ENCODE measurements at places on chromosomes 16 and 17.

DNA sequence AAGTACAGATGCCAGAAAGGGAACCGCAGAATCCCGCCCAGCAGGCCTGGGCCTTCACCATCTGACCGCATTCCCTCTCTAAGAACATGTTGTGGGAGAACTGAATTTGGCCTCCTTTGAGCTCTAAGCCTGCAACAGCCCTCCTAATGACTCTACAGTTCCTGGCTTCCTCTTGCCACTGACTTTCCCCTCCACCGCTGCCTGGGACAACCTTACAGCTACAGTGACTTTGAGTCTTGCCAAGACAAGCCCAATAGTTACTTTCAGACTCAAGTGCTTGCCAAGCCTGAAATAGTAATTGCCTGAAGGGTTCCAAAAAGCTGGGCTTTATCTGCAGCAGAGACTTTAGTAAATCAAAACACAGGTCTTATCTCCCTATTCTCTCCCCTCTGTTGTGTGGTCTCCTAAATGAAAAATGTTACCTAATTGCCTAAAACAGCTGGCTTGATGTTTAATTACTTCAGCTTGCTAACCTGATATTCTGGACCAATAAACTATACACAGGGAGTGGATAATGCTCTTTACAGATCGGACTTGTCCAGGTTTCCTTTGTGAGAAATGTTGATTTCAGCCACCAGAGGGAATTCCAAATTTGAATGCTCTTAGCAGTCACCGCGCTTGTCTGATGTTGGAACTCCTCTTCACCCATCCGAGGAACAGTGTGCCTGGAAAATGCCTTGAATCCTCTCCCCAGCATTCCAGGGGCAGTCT lies 85.1 kb upstream of the TBX2 start:
- DNase-seq = no peak

GRCh38 chr17:31394544-31394943 lies 3.1 kb downstream of the RAB11FIP4 start:
- DNase-seq = peak; percentile 71

DNA sequence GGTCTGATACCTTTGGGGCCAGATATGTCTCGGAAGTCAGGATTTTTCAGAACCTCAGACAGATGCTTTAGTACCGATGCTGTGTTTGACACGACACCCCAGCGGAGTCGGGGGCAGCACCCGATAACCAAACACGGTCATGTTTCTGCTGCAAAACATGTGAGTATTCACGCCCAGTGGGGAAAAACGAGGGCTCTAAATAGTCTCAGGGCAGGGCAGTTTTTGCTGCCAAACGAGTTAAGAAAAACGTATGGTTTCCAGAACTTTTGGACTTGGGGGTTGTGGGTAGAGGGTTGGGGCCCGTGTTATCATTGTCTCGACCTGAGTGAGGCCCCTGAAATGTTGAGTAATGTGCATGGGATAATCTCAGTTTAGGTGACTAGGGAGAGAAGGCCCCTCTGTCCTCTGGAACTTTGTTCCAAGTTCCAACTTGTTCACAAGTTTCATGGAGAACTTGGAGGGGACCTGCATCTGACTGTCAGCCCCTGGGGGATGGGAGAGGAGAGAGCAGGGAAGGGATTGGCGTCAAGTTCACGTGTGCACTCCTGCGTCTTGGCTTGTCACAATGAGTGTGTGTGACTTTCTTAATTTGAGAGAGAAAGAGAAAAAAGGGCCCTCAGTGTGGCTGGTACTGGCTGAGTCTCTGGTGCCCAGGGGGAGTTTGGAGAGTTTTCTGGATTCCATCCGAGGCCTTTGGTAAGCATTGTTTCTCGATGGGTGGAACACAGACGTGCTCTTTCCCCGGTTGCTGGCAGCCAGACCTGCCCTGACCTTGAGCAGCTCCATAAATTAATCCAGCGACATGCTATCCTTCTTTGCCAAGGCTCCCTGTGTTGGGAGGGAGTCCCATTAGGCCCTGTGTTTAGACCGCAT lies 83.9 kb upstream of the CIBAR2 start:
- DNase-seq = no peak

DNA sequence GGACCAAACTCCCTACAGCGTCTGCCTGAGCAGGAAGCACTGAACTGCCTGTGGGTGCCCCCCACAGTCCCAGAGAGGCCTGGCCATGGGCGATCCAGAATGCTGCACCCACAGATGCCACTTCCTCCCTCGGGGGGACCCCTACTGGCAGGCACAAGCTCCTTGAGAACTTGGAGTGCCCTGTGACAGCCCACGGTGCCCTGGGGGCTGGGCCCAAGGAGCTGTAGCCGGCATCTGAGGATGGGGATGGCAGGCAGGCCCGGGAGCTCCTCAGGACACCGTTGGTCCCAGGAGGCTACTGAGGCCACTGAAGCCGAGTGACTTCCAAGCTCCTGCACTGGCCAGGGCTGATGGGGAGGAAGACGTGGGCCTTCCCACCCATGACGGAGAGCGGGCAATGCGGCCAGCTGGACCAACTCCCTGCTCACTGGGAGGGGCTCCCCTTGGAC lies 15.1 kb upstream of the RASD1 start:
- DNase-seq = no peak

DNA sequence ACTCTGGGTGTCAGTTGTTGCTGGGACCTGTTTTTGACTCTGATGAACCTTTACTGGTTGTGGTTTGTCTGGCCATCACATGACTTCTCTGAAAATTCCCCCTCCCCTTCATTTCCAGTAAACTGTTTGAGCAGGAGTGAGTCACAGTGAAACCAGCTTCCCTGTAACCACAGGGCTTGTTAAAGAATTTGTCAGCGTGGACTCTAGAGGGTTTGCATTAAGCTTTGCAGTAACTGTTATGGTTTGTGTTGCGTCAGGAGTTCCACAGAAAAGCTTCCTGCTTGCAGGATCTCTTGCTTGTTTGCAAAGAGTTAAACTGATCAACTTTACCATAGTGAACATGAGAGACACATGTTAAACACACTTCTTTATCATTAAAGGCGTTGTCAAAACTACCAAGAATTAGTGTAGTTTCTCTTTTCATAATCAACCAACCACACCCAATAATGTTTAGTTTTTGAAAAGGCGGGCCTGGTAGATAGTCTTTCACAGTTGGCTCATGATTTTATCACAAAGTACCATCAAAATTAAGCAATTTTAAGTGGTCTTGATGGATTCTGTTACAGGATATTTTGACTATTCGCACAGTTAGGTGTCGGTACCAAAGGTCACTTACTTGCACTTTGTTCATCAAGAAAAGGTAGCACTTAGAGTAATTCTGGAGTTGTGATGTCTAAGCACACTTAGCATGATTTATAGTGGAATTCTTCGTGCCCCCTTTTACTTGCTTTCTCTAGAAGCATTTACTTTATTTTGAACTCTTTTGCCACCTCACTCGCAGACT lies 79.3 kb downstream of the VMP1 start:
- DNase-seq = peak; percentile 75

DNA sequence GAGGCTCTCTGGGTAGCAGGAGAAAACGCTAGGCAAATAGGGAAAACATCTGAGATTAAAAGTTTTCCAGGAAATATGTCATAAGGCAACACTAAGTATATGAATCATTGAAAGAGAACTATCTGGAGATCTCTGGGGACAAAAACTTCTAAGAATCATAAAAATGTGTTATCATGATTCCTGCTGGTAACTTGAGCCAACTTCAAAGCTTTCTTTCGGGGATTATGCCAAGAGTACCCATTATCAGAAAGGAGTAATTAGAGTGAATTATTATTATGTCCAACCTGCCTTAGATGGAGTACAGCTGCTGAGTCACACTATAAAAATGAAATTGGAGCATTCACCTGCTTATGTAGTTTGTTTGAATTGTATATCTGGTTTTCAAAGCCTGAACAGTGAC lies 488.5 kb upstream of the SOX9 start:
- DNase-seq = no peak

- peak; percentile 43 for DNase-seq
Observed at GRCh38 chr16:27272076-27272475, 3.5 kb upstream of the NSMCE1 start.

Data from activated CD8-positive, alpha-beta memory T cell treated with anti-CD3 and anti-CD28 coated beads for 24 hours (primary cell).